ENCODE measurements at places on chromosomes 12 and 14.

DNA sequence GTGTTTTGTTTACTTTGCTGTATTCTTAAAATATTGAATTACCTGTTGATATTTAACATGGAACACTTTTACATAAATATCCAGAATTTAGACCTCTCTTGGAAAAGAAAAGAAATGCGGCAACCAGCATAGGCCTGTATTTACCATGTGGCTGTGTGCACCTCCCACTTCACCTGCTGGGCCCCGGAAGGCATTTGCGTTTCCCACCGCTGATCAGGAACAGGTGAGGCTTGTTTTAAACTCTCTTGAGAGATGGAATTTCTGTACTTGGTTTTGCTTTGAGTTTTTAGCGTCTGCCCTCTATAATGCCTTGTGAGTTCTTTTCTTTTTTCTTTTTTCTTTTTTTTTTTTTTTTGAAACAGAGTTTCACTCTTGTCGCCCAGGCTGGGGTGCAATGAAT, 124.2 kb downstream of the GLT1D1 start:
- DNase-seq = no peak

DNA sequence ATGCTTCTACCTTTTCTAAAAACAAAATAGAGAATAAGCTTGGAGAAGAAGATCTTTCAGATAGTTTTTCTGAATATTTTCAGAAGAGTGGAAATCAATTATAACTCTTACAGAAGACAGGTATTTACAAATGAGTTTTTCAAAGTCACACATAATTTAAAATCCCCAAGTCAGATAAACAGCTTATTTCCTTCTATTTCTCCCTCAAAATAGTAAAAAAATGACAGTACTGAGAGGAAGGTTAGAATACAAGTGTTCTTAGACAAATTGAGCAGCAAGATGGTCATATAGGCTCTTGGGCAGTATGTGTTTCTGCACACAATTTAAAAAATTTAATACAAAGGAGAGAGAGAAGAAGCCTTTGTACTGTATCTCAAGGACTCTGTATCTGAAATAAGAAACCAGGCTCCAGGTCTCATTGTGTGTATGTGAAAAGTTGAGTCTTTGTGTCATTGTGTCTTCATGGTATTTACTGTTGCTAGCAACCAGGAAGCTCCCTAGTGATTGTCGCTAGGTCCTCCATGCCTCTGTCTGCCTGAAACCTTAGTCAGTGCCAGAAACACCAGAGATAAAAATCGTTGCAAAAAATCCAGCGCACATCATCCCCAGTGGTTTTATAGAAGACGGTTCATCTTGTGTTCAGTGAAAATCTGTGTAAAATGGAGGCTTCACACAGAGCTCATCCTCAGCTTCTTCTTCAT, 12.9 kb upstream of the TUBA1A start:
- peak; percentile 13 for DNase-seq

GRCh38 chr12:916712-917445, 32.6 kb downstream of the RAD52 start:
- DNase-seq = no peak

GRCh38 chr12:101608301-101609133, 13.7 kb downstream of the MYBPC1 start:
- DNase-seq = no peak

DNA sequence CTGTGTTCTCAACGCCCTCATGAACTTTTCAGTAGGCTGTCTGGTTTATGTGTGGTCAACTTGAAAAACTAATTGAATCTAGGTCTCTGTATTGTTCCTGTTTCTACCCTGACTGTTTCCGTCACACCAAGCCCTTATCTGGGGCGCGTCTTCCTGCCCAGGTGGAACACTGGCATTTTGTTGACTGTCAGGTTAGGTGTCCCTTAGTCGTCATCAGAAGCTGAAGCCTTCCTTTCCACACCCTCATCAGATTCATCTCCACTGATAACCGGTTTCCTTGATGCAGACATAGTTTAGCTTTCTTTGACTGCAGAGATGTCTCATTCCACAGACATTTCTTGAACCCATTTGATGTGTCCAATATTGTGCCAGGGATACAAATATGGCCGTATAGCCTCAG, 96.5 kb downstream of the DUSP16 start:
- no peak for DNase-seq

DNA sequence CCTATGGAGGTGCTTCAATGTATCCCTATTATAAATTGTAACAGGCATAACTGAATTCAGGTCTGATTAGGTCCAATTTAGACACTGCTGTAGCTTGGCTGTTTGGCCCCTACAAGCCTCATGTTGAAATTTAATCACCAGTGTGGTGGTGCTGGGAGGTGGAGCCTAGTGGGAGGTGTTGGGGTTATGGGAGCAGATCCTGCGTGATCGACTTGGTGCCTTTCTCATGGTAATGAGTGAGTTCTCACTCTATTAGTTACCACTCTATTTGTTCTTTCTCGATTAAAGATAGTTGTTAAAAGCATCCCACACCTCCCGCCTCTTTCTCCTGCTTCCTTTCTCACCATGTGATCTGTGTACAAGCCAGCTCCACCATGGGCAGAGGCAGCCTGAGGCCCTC, 122.1 kb downstream of the FOXA1 start:
- DNase-seq = no peak

GRCh38 chr12:63450816-63451215, 217.5 kb downstream of the DPY19L2 start:
- no peak for DNase-seq

DNA sequence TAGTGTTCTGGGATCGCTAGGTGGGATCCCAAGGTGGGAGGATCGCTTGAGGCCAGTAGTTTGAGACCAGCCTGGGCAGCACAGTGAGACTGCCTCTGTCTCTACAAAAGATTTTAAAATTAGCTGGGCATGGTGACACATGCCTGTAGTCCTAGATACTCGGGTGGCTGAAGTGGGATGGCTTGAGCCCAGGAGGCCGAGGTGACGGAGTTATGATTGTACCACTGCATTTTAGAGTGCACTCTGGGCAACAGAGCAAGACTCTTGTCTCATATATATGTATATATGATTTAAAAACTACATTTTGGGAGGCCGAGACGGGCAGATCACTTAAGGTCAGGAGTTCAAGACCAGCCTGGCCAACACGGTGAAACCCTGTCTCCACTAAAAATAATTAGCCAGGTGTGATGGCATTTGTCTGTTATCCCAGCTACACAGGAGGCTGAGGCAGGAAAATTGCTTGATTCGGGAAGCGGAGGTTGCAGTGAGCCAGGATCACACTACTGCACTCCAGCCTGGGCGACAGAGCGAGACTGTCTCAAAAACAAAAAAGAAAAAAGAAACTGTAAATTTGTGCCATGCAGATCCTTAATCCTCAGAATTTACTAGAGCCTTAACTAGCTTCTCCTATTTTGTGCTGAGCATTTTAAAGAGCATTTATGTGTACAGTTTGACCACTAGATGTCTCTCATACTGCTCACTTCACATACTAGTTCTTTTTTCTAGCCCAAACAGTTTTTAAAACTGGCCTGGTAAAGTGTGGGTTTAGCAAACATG, 114.8 kb downstream of the MON2 start:
- DNase-seq = peak; percentile 77

DNA sequence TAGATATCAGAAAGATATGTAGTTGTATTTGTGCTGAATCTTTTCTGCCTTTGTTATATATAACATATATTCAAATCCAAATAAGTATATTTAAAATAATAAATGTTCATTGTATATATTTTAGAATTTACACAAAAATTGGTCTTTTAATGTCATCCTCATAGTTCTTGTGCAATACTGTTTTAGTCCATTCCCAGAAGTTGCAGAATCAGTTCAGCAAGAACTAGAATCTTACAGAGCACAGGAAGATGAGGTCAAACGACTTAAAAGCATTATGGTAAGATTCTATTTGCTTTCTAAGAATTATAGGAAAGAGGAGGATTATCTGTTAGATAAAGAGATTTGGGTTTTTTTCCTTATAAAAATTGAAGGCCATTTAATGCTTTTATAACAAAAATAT, 51.0 kb downstream of the SCFD1 start:
- DNase-seq = no peak

Data from suppressor macrophage treated with lipopolysaccharide for 1 hour (primary cell).